ENCODE measurements at places on chromosomes 2 and 18. TPM values are rescaled to one million over a fixed set of nuclear protein-coding genes. Genes with fewer than 3 reads are reported as not detected.

Gene TEKT4
- total RNA-seq: not detected

Gene FOXD4L1
- not detected for total RNA-seq

Gene KIAA2012
- total RNA-seq: 0.14 TPM

Gene ANKRD62
- not detected for total RNA-seq

Gene IFT172
- 62.4 TPM for total RNA-seq

Gene RAB17
- total RNA-seq: 25.8 TPM

Gene SLC1A4
- total RNA-seq: 8.4 TPM

Gene ZNF521
- total RNA-seq: 11.6 TPM

Gene SLC5A7
- 0.12 TPM for total RNA-seq

- DNase-seq: no peak
Observed at GRCh38 chr2:48934807-48935206, 179.3 kb upstream of the LHCGR start.

DNA sequence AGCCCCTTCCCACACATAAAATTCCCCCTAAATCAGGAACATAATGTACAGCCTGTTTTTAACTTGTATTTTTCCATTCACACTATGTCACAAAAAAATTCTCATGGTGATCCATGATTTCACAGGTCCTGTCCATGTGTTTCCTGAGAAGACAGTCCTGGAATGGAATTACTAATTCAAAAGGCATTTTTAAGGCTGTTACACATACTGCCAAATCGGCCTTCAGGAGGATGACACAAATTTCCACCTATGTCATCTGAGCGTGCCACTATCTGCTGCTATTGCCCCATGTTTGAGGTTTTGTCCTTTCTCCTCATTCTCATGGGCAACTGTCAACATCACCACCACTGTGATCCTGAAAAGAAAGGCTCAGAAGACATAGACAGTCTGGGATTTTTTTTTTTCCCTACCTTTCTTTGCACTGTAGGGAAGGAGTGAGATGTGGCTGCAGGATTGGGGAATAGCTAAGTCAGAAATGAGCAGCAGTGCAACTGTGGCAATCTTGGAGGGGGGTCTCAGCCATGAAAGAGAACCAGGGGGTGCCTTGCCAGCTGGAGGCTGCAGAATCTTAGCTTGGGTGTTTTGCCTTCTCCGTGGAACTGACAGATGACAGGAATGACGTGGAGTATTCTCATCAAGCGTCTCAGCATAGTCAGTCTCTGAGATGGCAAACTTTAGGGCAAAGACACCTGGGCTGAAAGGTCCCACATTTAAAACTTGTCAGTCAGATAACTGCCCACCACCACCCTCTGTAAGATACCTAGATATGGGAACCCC is 73.4 kb downstream of the MARCHF4 start:
- DNase-seq: no peak

DNA sequence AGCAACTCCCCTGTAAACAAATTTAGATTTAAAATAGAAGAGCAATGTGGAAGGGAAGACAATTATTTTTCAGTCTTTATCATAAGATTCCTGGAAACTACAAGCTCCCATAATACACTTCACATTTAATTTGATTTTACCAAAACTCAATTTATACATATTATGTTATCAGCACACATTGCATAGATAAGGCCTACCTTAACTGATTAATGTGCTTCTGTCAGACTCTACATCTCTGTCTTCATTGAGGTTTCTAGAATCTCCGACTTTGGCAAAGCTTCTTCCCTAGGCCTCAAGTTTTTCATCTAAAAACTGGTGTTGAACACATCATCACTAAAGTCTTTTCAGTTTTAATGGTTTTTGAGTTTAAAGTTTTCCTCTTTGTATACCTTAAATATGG is 366.1 kb downstream of the CLIP4 start:
- no peak for DNase-seq

DNA sequence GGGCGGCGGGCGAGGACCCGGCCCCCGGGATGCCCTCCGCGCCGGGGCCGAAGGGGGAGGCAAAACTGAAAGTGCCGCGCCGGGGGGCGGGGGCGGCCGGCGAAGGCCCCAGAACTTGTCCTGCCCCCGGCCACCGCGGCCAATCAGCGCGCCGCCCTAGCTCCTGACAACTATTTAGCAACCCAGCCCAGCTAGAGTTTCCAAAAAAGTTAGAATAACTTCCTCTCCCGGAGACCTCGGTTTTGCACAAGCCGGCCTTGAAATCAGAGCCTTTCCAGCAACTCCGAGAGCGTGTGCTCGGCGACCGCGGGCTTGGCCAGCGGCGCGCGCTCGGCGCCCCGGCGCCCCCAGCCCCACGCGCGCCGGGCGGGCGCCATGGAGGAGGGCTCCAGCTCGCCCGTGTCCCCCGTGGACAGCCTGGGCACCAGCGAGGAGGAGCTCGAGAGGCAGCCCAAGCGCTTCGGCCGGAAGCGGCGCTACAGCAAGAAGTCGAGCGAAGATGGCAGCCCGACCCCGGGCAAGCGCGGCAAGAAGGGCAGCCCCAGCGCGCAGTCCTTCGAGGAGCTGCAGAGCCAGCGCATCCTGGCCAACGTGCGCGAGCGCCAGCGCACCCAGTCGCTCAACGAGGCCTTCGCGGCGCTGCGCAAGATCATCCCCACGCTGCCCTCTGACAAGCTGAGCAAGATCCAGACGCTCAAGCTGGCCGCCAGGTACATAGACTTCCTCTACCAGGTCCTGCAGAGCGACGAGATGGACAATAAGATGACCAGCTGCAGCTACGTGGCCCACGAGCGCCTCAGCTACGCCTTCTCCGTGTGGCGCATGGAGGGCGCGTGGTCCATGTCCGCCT is at the start of gene TWIST2:
Gene TWIST2, plus strand, starts transcription at position 245 of the 850 bp plus-strand sequence. Its CDS starts 131 bp downstream, at position 376.
- peak; percentile 53 for DNase-seq

GRCh38 chr18:53792762-53793161 is 431.7 kb downstream of the MBD2 start:
- DNase-seq: no peak

DNA sequence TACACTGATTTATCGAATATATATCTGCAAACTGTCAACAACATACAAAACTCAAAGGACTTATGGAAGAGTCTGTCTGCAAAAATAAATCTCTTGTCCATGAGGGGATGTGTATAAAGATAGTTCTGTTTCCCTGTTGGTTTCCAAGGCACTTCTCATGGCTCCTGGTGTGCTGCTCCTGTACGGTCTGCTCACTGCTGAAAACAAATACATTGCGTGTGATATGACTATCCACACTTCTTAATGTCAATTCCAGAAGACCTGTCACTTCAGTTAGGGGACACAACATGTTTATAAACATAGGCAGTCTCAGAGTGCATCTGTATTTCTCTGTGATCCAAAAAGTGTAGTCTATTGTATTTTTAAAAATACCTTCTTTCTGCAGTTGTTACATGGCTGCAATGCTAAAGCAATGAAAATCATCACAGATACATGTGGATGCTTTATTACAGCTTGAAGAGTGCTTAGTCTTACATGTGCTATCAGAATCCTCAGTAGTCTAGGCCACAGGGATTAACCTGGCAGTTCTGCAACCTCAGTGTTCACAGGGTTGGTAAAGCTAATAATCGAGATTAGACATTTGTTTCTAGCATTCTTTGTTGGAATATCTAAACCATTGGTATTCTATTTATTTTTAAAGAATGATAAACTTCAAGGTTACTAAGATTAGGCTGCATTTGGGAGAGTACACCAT is 7.8 kb downstream of the ALKAL2 start:
- DNase-seq: no peak

DNA sequence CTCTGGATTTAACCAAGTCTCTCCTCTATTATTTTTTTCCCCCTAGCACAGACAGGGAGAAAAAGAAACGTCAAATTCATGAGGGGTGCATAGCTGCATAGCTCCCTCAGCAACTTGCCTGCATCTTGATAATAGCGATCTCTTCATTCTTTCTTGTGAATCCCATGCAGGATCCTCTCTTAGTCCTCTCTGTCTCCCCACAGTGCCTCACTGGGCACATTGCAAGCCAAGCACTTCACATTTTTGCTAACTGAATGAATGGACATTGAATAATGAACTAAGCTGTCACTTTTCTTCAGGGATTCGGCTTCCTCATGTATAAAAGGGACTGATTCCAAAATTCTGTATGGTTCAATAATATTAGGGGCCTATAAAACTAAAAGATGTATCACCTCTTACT is 2.9 kb upstream of the EPB41L3 start:
- peak; percentile 19 for DNase-seq

- DNase-seq: no peak
Observed at GRCh38 chr2:200716386-200716785, 95.3 kb upstream of the BZW1 start.

GRCh38 chr18:42038936-42039335 is 83.9 kb downstream of the PIK3C3 start:
- no peak for DNase-seq

- DNase-seq: no peak
Observed at GRCh38 chr18:33914399-33914798, 310.3 kb downstream of the NOL4 start.

DNA sequence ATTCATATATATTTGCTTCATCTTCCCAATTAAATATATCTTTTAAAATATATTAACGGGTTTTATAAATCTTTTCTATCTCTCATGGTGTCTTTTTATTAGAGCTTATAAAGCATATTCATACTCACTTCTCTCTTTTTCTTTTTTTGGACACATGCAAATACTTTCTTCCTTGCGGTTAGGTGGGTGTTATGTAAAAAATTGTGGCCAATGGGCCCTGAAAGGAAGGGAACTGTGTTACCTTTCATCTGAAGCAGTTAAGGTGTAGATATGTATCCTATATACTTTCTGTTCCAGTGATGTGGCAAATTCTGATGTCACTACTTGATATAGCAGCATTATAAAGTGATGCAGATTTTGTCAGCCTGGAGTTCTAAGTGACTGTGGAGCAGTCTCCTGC is 714.5 kb downstream of the PLCL1 start:
- no peak for DNase-seq
